ENCODE measurements at places on chromosomes 1 and 21.

DNA sequence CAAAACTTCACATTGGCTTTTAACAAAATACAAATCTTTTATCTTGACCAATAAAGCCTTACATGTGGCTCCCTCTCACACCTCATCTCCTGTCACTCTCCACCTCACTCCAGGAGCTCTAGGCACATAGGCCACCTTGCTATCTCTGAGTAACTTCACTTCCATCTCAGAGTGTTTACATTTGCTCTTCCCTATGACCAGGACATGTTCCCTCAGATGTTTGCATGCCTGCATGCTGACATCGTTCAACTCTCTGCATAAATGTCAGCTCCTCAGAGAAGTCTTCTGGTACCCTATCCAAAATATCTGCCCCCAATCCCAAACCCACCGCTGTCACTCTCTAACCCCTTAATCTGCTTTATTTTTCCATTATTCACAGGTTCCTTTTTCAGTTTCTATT is 110.9 kb downstream of the TOMM20 start:
- DNase-seq, result no peak

DNA sequence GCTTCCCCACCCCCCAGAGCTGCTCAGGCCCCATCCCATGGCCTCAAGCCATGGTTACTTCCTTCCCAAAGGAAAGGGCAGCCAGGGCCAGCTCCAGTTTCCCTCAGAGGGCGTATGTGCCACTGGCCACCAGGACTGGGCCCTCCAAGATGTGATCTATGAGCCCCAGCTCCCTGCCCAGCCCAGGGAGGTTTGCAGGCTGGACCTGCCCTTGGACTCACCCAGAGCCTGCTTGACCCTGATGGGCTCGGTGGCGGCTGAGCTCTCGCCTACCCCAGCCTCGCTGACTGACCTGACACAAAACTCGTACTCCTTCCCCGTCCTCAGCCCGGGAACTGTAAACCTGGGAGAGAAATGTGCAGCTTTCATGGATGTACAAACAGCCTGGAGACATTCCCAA is 29.6 kb downstream of the MYOM3 start:
- DNase-seq, result no peak

DNA sequence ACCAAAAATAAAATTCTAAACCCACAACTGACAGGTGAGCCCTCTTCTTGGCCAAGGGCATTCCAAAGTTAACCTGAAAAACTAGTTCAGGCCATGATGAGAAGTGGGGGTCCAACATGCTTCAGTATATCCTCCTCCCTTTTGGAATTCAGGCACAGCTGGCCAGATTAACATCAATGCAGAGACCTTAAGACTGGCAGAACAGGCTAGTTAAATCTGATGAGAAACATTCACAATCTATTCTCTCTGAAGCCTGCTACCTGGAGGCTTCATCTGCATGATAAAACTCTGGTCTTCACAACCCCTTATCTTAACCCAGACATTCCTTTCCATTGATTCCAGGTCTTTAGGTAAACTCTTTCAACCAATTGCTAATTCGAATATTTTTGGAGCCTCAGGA is 26.7 kb upstream of the ZBTB8B start:
- no peak for DNase-seq

- no peak for DNase-seq
Observed at GRCh38 chr21:29904359-29905282, 35.2 kb downstream of the GRIK1 start.

- no peak for DNase-seq
Observed at GRCh38 chr1:104830534-104830933, 1080.8 kb downstream of the AMY1C start.

DNA sequence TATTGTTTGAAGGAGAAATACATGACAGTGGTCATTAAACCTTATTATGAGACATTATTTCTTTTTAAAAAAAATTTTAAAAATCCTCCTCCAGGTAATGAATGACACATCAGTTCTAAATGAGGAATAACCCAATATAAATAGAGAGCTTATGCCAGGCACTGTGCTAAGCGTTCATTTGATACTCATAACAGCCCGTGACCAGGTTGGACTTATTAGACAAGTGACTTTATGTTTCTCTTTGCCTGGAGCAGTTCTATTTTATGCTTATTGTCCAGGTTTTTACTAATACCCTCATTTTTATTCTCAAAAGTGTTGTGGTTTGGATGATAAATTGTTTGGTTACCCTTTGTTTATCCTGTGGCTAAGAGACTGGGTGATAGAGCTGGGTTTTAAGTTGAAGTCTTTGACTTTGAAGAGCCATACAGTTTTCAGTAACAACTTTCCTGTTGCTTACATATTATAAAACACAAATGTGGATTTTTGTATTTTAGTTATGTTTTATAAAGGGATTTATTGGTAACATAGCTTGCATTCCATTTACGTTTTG is 84.2 kb downstream of the RABGAP1L start:
- no peak for DNase-seq

DNA sequence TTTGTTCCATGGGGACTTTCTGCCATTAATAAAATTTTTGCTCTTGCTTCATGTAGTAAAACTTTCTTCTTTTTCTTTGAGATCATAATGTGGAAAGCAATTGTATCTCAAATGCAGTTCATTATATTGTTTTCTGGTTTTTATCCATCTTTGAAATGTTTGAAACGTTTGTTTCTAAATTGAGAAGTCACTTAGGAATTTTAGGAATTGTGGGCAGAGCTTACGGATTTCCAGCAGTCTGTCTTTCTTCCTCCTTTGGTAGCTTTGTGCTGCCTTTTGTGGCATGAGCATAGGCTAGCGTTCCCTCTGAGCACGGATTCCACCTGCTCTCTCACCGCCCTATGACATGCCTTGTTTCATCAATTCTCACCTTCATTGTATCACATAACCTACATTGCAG is 2.9 kb upstream of the ST6GALNAC5 start:
- no peak for DNase-seq

DNA sequence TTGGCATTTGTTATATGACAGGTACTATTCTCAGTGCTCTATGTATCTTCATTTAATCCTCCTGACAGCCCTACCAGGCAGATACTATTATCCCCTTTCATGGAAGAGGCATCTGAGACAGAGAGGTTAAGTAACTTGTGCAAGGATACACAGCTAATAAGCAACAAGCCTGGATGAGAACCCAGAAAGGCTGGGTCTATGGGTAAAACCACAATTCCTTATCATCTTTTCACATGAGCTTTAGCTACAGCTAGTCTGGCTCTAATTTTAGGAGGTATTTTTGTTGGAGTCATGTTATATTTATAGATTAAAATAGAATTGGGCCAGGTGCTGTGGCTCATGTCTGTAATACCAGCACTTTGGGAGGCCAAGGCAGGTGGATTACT is 27.7 kb downstream of the DNTTIP2 start:
- no peak for DNase-seq

- no peak for DNase-seq
Observed at GRCh38 chr1:107138166-107138565, 2.7 kb upstream of the NTNG1 start.

DNA sequence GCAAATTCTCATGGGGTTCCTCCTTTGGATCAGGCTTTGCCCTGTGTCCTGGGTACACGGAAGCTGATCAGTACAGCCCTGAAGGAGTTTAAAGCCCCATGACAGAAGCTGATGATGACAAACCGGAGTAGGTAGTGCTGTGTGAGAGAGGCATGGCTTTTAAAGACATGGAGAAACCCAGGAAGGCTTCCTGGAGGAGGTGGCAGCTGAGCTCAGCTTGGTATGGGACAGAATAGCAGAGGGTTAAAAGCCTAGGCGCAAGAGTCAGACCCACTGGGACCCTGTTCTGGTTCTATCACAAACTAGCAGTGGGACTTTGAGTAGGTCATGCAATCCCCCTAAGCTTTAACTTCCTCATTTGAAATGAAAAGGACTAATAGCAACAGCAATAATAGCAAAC is 6.1 kb downstream of the TMEM61 start:
- no peak for DNase-seq

Measured in stimulated activated CD8-positive, alpha-beta memory T cell treated with anti-CD3 and anti-CD28 coated beads, Interleukin-15, amount 100 ng/mL, for 24 hours (primary cell).